Hippocampal formation (tissue), 2 donors: ENCODE measurements at places on chromosomes 7 and 10.

- no peak for DNase-seq
Observed at GRCh38 chr10:127833804-127834203, 58.9 kb downstream of the CLRN3 start.

GRCh38 chr7:90824386-90825307, 228.5 kb downstream of the CDK14 start:
- DNase-seq: no peak

DNA sequence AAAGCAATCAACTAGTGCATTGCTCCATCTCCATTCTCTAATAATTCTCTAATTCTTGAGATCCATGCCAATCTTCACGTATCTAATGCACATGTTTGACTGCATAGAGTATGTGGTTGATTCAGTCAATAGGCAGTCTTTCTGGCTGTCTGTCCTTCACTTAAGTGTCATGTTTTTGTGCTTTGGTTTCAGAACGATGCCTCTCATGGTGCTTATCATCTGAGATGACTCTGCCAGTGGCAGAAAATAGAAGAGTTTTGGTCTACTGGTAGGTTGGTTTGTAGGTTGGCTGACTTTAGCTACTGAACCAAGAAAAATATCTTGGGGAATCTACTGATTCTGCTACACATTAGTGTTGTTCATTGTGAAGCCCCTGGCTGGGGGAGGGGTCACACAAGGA, 364.2 kb downstream of the SFMBT2 start:
- DNase-seq: no peak

DNA sequence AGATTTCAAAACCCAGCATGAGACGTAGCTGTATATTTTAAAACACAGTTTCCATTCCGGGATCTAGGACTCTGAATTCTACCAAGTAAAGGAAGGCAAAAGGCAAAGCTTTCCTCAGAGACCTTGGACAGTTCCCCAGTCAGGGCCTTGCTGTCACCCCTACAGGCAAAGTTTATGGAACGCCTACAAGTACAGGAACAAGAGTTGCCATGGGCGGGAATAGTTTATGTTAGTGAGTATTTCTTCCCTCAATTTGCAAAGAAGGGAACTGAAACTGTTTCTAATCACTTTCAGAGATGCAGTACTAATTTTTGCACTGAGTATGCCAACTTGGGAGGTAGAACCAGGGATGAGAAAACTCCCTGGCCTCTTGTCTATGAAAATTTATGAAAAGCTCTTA, 68.2 kb upstream of the LRGUK start:
- no peak for DNase-seq

DNA sequence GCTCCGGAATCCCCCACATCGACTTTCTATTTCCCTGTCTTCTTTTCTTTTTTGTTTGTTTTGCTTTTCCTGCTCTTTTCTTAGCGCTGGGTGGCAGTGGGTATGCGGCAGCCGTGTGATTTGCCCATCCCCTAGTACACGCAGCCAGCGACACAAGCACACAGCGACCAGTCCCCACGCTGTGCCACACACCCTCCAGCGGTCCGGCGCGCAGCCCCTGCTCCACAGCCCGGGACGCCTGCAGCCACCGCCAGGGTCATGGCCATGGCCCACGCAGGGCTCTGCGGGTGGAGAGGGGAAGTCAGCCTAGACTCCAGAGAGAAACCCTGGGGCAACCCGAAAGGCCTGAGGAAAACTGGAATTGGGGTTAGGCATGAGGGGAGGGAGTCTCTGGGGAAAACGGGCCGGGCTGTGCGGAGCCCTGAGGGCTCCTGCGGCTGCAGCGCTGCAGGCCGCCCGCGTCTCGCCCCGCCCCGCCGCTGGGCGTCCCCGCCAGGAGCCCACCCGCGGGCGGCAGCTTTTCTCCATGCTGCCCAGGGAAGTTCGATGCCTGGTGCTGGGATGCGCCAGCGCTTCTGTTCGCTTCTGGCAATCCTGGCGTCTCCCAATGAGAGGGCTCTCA, 2.5 kb downstream of the CHRM2 start:
- no peak for DNase-seq

GRCh38 chr7:107384025-107384424, 85.8 kb upstream of the GPR22 start:
- no peak for DNase-seq

- no peak for DNase-seq
Observed at GRCh38 chr7:26398756-26399509, 107.3 kb downstream of the SNX10 start.

- DNase-seq: no peak
Observed at GRCh38 chr10:93458821-93459257, 23.3 kb downstream of the MYOF start.

- DNase-seq: no peak
Observed at GRCh38 chr7:18144166-18144565, 116.5 kb upstream of the PRPS1L1 start.

GRCh38 chr10:122475591-122476332, 14.4 kb downstream of the HTRA1 start:
- no peak for DNase-seq
